ENCODE measurements at places on chromosomes 11 and 22.

GRCh38 chr11:129608711-129609110 is 206.9 kb upstream of the TMEM45B start:
- DNase-seq, result no peak

- no peak for DNase-seq
Measured at GRCh38 chr11:73585834-73586575, 11.9 kb downstream of the FAM168A start.

GRCh38 chr11:88318017-88318416 is 19.5 kb downstream of the CTSC start:
- DNase-seq, result no peak

DNA sequence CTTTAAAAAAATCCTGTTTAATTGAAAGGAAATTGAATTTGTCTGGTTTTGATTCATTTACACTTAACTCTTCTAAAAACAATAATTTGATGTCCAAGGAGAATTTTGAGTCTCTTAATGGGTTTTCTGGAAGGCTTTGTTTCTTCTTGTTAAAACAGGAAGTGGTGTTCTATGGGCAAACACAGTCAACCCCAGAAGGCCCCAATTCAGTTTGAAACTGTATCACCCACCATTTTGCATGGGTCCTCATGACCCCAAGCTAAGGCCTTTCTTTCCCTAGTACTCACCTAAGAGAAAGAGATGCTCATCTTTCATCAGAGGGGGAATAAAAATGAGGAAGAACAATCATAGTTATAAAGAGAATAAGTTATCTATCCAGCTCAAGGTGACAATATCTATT is 10.6 kb downstream of the FLI1 start:
- DNase-seq, result no peak

- DNase-seq, result no peak
Measured at GRCh38 chr22:47278655-47279054, 516.2 kb downstream of the TBC1D22A start.

GRCh38 chr22:46931414-46931813 is 169.0 kb downstream of the TBC1D22A start:
- no peak for DNase-seq

GRCh38 chr11:9158898-9159391 is 67.5 kb upstream of the SCUBE2 start:
- DNase-seq, result no peak

DNA sequence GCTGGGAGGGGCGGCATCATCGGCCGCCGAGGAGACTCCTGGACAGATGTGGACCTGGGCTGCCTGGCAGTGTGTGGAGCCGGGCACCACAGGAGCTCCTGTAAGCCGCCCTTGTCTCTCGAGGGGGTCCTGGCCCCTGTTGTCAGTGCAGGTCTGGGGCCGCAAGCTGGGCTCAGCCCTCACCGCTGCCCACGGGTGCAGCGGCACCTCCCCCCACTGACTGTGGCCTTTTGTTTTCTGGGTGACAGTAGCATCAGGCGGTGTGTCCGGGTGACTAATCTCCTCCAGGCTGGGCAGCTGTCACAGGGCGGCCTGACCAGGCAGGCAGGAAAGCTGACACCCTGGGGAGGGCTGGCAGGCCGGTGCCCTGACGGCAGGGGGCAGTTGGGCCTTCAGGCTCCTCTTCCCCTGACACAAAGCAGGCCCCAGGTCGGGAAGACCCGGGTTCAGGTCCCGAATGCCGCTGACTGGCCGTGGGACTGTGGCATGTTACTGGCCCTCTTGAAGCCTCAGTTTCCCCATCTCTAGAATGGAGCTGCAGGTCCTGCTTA is 16.3 kb downstream of the DGKZ start:
- DNase-seq, result no peak

GRCh38 chr11:19389787-19390303 is 149.1 kb upstream of the E2F8 start:
- no peak for DNase-seq

DNA sequence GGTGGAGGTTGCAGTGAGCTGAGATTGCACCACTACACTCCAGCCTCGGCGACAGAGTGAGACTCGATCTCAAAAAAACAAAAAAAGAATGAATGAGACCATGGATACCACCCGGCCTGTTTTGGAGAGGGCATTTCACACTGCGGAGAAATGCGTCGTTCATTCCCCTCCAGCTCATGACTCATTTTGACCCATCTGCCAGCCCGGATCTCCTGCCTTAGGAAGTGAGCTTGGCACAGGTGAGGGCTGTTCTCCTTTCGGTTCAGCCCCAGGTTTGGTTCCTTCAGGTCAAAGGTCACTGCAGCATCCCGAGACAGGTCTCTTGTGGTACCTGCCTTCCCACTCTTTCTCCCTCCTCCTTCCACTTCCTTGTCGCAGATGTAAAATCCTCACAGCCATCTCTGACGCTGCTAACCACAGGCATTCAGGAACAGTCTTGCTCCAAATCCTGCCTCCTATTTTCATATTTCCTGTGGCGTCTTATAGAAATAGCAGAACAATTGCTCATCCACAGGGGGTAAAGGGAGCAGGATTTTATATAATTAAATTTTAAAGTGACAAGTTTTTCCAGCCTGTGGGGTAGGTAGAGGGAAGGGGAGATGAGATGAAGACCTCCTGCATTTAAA is 517.9 kb downstream of the NTM start:
- DNase-seq, result no peak

- DNase-seq, result no peak
Measured at GRCh38 chr22:48275412-48275811, 1513.0 kb downstream of the TBC1D22A start.

GRCh38 chr11:105673089-105673488 is 63.2 kb downstream of the GRIA4 start:
- DNase-seq, result no peak

DNA sequence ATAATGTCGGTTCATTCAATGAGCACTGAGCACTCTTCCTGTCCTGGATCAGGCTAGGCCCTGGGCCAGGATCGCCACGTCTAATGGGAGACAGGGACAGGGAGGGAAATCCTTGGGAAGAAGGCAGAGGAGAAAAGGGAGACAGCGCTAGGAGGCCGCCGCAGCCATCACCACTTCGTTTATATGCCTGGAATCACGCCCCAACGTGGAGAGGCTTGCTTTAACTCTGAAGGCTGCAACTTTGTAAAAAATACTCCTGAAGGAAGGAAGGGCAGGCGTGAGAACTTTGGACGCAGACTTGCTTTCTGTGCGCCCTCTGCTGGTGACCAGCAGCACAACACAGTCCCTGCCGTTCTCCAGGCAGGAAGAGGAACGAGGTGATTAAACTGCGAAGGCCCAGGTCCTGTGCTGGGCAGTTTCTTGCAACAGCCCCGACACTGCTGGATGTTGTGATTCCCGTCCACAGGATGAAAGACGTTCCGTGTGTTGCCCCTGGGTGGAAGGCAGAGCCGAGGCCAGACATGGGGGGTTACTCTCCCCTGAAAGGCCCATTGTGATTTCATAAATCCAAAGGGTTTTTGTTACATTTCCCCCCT is 22.1 kb downstream of the RIBC2 start:
- DNase-seq, result peak; percentile 94

DNA sequence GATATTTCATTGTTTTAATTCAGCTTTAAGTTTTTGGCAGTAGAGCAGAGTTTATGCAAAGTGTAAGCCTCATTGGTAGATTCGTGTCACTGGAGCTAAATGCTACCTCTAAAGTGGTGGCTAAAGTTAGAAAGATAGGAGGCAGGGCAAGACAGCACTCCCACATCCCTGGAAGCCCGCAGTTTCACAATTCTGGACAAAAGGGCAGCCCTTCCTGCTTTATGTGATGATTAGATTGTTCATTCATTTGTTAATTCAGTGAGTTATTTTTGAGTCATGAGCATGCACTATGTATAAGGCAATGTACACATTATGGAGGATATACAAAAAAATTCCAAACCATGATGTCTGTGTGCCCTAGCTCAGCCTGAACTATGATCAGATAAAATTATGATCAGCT is 52.1 kb upstream of the EIF3M start:
- no peak for DNase-seq

GRCh38 chr11:60363542-60364470 is 14.5 kb upstream of the MS4A7 start:
- DNase-seq, result peak; percentile 15

Measured in GM19239 (cell line).